ENCODE measurements at places on chromosomes 2 and 18.

- no peak for DNase-seq
Observed at GRCh38 chr2:164692114-164692513, 70.8 kb upstream of the GRB14 start.

- no peak for DNase-seq
Observed at GRCh38 chr2:233976087-233976486, 58.9 kb downstream of the TRPM8 start.

DNA sequence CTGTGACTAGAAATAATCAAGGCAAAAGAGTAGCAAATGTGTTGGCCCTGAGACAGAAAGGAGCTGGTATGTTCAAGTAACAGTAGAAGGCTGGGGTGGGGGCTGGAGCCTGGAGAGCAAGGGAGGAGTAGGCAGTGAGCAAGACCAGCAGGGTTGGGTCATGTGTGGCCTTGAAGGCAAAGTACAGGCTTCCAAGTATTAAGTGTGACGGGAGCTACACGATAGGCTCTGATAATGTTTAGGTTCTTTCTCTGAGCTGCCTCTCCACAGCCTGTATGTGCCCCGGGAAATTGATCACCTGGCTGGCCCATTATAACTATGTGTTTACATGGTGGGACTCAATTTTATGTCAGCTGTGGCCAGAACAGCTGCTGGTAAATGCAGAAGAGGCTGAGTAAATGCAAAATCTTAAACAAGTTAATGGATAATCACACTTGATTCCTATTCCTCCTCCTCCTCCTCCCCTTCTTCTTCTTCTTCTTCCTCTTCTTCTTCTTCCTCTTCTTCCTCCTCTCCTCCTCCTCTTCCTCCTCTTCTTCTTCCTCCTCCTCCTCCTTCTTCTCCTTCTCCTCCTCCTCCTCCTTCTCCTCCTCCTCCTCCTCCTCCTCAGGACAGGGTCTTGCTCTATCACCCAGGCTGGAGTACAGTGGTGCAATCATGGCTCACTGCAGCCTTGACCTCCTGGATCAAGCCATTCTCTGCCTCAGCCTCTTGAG is 9.3 kb downstream of the IL1F10 start:
- DNase-seq, result no peak

GRCh38 chr2:28452534-28453081 is 43.3 kb upstream of the PLB1 start:
- DNase-seq, result peak; percentile 70

- DNase-seq, result no peak
Observed at GRCh38 chr2:77608510-77608909, 86.3 kb upstream of the LRRTM4 start.

DNA sequence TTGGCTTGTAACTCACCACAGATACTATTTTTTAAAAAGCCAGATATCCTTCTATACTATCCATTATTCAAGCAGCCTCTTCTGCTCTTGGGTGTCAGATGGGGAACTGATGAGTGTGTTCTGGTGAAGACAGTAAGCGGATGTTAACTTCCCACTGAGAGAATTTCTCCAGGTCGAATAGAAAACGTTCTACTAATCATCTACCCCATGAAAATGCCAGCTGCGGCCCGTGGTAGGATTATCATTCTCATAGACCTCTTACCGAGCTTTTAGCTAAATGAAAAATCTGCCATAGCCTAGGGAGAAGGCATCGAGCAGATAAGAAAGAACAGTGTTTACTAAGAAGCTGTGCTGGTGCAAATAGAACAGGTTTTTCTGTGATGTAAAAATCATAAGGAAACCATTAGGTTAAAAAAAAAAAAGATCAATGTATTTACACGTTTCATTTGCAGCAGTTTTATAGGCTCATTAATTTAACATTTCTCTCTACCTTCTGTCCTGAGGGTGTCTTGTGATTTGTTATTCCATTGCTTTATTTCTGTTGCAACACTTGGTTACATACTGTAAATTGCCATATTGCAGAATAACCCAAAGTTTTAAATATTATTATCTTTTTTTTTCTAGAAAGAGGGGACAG is 1521.5 kb upstream of the ZEB2 start:
- DNase-seq, result no peak

Measured in GM20000 (cell line).